ENCODE measurements at places on chromosomes 6 and 20.

DNA sequence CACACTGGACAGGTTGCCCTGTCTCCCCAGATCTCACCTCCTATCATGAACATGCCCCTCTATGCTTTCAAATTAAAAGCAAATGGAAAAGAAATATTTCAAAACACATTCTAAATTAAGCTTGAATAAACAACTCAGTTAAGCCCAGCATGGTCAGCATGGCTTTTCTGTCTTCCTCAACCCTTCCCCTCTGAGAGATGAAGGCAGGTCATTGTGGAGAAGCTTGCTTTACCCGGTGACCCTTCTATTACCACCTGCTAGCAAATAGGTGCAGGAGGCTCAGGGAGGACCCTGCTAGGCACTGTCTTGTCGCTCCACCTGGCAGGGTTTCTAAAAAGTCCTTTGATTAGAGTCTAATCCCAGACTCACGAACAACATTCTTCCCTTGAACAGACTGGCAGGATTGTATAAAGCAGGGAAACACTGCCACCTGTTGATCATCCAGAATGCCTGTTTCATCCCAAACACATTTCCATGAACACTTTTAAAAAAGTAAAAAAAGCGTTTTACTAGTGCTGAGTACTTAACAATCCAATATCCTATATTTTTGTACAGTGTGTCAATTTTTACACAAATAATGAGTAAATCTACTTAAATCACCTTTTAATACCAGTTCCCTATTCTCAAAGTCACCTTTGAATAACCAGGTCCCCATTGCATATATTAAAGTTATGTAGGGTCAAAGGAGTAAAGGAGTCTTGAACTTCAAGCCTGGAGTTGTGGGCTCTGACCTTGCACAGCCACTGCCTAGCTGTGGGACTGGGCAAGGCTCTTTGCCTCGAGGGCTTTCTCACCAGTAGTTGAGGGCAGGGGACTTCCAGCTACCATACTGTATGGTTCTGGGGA lies 75.5 kb downstream of the GPR6 start:
- DNase-seq = no peak

- no peak for DNase-seq
Observed at GRCh38 chr20:38226553-38226952, 34.0 kb downstream of the KIAA1755 start.

- DNase-seq = no peak
Observed at GRCh38 chr20:18545566-18545965, 21.7 kb upstream of the SMIM26 start.

GRCh38 chr20:52379723-52380336 lies 188.3 kb upstream of the ZFP64 start:
- DNase-seq = peak; percentile 33

DNA sequence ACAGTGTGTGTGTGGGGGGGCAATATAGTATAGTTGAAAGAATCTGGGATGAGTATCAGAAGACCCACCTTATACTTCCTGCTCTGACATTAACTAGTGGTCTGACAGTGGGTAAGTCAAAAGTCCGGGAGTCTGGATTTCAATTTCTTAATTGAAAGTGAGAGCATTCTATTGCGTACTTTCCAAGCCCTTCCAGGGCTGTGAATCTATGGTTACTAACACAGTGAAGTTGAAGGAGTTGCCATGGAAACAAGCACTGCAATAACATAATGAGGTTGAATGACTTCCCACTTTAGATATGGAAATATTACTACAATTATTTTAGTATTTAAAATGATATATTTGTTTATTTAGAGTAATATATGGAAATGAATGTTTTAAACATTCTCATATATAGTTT lies 80.2 kb downstream of the MLIP start:
- no peak for DNase-seq

GRCh38 chr20:54084727-54085388 lies 14.5 kb upstream of the BCAS1 start:
- DNase-seq = no peak

DNA sequence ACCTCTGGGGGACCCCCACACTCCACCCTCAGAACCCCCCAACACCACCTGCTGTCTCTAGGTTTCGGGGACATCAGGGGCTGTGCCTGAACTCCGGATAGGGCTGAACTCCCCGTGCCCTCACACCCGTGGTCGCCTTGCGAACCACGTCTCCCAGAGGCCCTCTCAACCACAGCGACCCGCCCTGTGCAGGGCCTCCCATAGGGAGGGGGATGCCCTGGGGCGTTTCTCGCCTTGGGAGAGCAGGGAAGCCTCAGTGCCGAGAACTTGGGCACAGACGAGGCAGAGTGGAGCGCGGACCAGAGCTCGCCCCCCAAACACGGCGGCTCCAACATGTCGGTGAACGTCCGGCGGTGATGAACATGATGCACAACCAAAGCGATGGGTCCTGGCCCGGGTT lies 6.8 kb downstream of the FRMD1 start:
- no peak for DNase-seq

- no peak for DNase-seq
Observed at GRCh38 chr6:32974016-32974333, 5.6 kb downstream of the BRD2 start.

GRCh38 chr6:115194981-115195638 lies 852.3 kb upstream of the HS3ST5 start:
- no peak for DNase-seq

GRCh38 chr20:11271319-11271718 lies 597.5 kb upstream of the JAG1 start:
- no peak for DNase-seq

GRCh38 chr6:157602521-157603295 lies 220.3 kb upstream of the SNX9 start:
- DNase-seq = no peak

- DNase-seq = no peak
Observed at GRCh38 chr6:125013938-125014660, 51.9 kb downstream of the RNF217 start.

- no peak for DNase-seq
Observed at GRCh38 chr6:125117818-125118217, 35.8 kb upstream of the TPD52L1 start.

DNA sequence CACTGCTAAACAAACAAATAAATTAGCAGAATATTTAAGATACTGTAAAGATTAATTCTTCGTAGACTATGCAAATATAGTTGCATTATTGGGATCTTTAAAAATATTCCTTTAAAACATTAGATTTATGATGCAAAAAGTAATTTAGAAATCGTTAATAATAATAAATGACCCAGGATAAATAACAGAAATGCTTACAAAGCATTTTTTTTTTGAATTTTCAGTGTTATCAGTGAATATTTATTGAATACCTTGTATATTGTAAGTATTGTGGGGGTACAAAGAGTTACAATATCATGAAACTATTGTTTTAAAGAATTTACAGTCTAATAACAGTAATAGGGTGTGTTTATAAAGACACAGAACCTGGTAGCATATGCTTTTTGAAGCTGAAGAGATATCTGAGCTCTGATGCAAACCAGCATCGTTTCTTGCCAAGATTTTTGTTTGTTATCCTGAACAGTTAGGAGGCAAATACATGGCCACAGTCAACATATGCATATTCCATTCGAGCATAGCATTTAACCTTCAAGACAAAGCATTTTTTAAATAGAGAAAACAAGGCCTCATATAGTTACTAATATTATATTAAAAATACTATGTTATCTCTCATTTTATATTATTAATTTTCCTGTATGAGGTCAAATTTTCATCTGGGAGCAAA lies 487.2 kb downstream of the PHF3 start:
- no peak for DNase-seq

DNA sequence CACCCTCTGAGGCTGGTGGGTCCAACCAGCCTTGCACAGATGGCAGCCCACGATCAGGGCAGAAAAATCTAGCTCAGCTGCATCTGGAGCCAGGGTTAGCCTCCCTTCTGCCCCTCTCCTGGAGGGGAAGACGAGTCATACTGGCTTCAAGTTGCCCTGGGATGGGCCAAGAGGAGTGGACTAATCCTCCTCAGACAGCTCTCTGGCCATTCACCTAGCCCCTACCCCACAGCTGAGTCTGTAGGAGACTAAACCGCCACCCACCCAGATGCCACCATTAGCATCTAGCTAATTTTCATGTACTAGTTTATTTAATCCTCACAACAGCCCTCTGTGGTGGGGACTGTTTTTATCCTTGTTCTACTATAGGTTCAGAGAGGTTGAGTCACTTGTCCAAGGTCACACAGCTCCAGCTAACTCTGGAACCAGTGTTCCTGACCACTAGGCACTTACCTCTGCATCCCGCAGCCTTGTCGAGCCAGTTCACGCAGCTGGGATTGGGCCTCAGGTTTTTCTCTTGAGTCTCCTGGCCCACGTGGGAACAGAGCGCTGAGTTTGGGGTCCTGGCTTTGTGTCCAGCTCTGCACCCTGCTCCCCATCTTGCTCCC lies 48.5 kb upstream of the CCDC167 start:
- no peak for DNase-seq

GRCh38 chr20:48210111-48211027 lies 425.1 kb upstream of the SULF2 start:
- DNase-seq = no peak

GRCh38 chr20:39899881-39900280 lies 789.2 kb downstream of the MAFB start:
- no peak for DNase-seq

DNA sequence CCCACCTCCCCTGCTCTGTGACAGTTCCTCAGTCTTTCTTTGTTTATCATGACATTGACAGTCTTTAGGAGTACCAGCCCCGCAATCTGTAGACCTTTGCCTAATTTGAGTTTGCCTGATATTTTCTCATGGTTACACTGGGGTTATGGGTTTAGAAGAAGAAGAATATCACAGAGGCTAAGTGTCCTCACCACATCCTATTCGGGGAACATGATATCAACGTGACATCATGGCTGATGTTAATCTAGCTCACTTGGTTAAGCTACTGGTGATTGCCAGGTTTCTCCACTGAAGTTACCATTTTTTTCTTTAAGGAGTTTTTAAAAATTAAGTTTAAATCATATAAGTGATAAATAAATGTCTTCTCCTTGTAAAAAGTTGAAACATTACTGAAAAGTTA lies 127.5 kb downstream of the CEP57L1 start:
- no peak for DNase-seq

DNA sequence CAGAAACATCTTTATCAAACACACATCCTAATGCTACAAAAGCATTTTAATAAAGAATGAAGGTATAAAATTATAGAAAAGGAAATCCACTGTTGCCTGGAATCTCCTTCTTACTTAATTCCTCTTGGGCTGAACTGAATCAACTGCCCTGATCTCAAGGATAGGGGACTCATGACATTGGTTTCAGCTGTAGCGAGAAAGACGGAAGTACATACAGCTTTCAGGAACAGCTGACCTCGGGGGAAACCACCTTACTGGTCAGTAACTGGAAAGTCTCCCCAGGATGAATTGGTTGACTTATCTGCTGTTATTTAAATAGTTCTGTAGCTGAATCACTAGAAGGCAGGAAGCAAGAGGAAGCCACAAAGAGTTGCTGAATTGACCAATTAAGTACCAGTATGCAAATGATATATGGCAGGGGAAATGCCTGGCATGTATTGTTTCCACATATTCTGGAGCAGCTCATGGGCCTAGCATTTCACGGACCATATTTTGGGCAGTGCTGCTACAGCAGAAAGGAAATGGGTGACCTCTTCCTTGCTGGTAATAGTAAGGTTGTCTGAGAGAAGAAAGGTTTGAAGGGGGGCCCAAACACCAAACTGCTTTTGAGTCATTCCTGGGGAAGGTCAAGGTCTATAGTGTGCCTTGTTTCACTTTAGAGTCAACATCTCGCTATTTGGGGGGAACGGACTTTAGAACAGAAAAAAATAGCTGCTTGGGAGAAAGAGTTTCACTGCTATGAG lies 43.7 kb upstream of the MAP7 start:
- no peak for DNase-seq

GRCh38 chr6:17457956-17458355 lies 64.6 kb downstream of the CAP2 start:
- DNase-seq = no peak

DNA sequence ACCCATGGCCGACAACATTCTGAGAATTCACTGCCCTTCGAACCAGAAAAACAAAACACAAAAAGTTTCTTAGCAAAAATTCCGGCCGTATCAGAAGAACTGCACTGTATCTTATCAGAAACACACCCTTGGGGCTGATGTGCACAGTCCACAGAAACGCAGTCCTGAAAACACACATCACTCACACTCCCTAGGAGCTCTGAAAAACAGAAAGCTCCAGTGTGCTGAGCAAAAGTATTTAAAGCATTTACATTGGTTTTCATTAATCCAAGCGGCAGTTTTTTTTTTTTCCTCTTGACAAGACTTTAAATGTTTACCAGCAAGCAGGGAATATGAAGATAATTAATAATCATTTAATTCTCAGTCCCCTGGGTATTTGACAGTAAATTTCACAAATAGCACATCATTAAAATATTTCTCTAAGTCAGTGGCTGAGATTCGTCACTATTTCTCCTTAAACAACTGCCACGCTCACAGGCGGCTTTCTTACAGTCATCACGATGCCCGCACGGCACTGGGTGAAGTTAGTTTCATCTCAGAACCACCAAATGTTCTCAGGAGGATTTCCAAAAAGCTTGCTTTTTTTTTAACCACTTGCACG lies 13.3 kb downstream of the NFATC2 start:
- no peak for DNase-seq

- no peak for DNase-seq
Observed at GRCh38 chr6:147227770-147228320, 23.6 kb downstream of the STXBP5 start.

DNA sequence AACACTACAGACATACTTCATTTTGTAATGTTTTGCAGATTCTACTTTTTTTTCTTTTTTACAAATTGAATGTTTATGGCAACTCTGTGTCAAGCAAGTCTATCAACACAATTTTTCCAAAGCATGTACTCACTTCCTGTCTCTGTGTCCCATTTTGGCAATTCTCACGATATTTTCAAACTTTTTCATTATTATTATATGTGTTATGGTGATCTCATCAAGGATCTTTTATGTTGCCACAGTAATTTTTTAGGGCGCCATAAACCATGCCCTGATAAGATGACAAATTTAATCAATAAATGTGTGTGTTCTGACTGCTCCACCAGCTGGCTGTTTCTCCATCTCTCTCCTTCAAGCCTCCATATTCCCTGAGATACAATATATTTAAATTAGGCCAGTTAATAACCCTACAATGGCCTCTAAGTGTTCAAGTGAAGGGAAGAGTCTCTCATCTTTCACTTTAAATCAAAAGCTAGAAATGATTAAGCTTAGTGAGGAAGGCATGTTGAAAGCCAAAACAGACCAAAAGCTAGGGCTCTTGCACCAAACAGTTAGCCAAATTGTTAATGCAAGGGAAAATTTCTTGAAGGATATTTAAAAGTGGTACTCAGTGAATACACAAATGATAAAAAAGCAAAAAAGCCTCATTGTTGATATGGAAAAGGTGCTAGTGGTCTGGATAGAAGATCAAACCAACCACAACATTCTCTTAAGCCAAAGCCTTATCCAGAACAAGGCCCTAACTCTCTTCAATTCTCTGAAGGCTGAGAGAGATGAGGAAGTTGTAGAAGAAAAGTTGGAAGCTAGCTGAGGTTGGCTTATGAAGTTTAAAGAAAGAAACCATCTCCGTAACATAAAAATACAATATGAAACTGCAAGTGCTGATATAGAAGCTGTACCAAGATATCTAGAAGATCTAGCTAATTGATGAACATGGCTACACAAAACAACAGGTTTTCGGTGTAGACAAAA lies 194.4 kb upstream of the TAB2 start:
- DNase-seq = no peak

GRCh38 chr6:72651967-72652956 lies 30.4 kb downstream of the KCNQ5 start:
- no peak for DNase-seq

All from activated T-cell treated with anti-CD3 and anti-CD28 coated beads for 1 hour (primary cell).